Stimulated activated CD4-positive, alpha-beta T cell treated with anti-CD3 and anti-CD28 coated beads, Interleukin-2, amount 100 ng/mL, for 24 hours (primary cell): ENCODE measurements at places on chromosomes 7 and 10.

DNA sequence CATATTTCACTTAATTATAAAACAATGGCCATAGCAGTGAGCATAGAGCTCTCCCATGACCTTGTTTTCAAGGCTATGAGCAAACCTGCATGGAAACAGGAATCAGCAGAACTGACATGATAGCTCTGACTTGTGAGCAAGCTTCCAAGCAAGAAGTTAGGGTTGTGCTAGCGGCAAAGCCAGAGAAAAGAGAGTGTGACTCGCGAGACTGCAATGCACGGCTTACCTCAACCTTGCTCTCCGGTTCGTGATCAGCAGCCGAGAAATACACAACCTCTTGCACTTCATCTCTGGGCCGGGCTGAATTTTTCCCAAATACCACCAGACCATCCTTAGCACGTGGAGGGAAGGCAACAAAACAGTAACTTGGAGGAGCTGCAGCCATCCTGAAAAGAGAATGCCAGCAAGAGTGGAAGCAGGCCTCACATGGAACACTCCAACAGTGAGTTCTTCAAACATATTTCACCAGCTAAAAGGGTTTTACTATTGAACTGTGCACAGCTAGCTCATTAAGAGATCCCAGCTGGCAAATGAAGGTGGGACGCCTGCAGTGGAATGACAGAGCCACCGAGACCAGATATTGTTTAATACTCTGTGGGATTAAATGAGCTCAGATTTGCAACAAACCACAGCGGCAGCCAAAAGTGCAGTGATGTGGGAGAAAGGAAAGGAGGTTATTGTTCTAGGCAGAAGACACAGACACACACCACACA lies 20.8 kb downstream of the SCRN1 start:
- no peak for DNase-seq

GRCh38 chr10:72297281-72297804 lies 23.6 kb downstream of the DDIT4 start:
- DNase-seq, result peak; percentile 93

GRCh38 chr10:101723176-101723575 lies 28.2 kb upstream of the FBXW4 start:
- DNase-seq, result no peak

GRCh38 chr7:129356176-129356575 lies 78.1 kb upstream of the STRIP2 start:
- no peak for DNase-seq

- DNase-seq, result no peak
Measured at GRCh38 chr10:43980715-43981114, 332.0 kb upstream of the ZNF32 start.

GRCh38 chr10:118116362-118116714 lies 69.6 kb upstream of the RAB11FIP2 start:
- DNase-seq, result no peak

- DNase-seq, result no peak
Measured at GRCh38 chr7:73871163-73872011, 10.4 kb downstream of the TMEM270 start.

- DNase-seq, result no peak
Measured at GRCh38 chr10:4883079-4883739, 57.2 kb downstream of the AKR1E2 start.

- no peak for DNase-seq
Measured at GRCh38 chr10:65565246-65565645, 1360.6 kb upstream of the LRRTM3 start.

- DNase-seq, result no peak
Measured at GRCh38 chr7:116984917-116985316, 31.6 kb downstream of the ST7 start.

GRCh38 chr7:35720032-35720431 lies 25.1 kb upstream of the HERPUD2 start:
- no peak for DNase-seq

GRCh38 chr10:119132521-119133345 lies 28.8 kb downstream of the DENND10 start:
- DNase-seq, result no peak

- DNase-seq, result no peak
Measured at GRCh38 chr7:111324228-111324627, 233.3 kb downstream of the LRRN3 start.

DNA sequence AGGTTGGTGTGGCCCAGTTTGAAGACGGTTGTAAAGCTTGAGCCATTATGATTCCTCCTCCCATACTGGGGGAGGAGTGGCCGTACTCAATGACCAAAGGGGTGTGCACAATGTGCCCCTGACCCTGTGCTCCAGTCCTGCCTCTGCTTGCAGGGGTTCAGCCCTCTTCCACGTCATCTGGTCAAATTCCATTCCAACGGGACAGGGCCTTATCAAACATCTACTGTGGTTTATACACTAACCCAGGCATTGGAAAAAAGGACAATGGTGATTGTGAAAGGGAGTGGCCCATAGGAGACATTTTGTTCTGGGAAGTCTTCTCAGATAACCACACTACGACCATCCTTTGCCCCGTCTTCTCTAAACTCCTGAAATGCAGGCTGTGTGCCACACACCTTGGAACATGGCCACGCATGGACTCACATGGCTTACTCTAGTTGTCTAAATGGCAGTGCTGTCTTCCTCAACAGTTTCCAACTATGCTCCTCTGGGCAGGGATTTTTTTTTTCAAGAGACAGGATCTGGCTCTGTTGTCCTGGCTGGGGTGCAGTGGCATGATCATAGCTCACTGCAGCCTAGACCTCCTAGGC lies 103.0 kb downstream of the JCAD start:
- no peak for DNase-seq

GRCh38 chr7:113392841-113393540 lies 274.6 kb upstream of the SMIM30 start:
- no peak for DNase-seq

- DNase-seq, result no peak
Measured at GRCh38 chr7:133676805-133677370, 424.0 kb downstream of the EXOC4 start.

GRCh38 chr10:76350583-76350982 lies 919.2 kb downstream of the LRMDA start:
- DNase-seq, result no peak

- DNase-seq, result no peak
Measured at GRCh38 chr10:132981173-132981555, 38.8 kb upstream of the CFAP46 start.

- DNase-seq, result no peak
Measured at GRCh38 chr7:2651336-2651735, 19.6 kb downstream of the TTYH3 start.

GRCh38 chr7:157358041-157358752 lies 21.4 kb downstream of the DNAJB6 start:
- DNase-seq, result no peak

DNA sequence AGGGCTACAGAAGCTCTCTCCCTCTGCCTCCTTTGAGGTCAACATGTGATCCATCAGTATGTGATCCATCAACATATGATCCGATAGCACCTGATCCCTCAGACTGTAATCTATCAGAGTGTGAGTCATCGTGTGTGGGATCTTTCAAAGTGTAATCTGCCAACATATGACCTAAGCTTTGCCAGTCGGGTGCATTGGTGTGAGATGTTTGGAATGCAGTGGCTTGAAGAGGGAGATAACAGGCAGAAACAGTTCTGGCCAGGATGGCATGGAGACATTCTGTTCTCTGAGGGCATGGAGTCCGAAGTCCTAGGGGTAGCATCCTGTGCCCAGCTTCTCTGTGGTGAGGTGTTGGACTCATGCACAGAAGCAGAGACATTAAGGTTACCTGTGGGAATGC lies 217.7 kb upstream of the ETV1 start:
- DNase-seq, result no peak

- DNase-seq, result no peak
Measured at GRCh38 chr7:28304290-28304689, 108.0 kb upstream of the CREB5 start.

GRCh38 chr7:41886262-41886900 lies 183.5 kb upstream of the INHBA start:
- no peak for DNase-seq

- no peak for DNase-seq
Measured at GRCh38 chr10:128854963-128855362, 612.1 kb upstream of the MGMT start.

GRCh38 chr10:21894648-21895342 lies 108.7 kb downstream of the DNAJC1 start:
- DNase-seq, result no peak

- DNase-seq, result no peak
Measured at GRCh38 chr10:51436805-51437204, 262.6 kb downstream of the CSTF2T start.

- DNase-seq, result no peak
Measured at GRCh38 chr10:2619472-2619871, 447.9 kb upstream of the PFKP start.

GRCh38 chr7:30731581-30731980 lies 20.4 kb upstream of the INMT start:
- DNase-seq, result no peak

GRCh38 chr10:31034098-31034909 lies 2.6 kb upstream of the ZNF438 start:
- DNase-seq, result no peak

- no peak for DNase-seq
Measured at GRCh38 chr7:71718563-71718962, 586.6 kb downstream of the GALNT17 start.

DNA sequence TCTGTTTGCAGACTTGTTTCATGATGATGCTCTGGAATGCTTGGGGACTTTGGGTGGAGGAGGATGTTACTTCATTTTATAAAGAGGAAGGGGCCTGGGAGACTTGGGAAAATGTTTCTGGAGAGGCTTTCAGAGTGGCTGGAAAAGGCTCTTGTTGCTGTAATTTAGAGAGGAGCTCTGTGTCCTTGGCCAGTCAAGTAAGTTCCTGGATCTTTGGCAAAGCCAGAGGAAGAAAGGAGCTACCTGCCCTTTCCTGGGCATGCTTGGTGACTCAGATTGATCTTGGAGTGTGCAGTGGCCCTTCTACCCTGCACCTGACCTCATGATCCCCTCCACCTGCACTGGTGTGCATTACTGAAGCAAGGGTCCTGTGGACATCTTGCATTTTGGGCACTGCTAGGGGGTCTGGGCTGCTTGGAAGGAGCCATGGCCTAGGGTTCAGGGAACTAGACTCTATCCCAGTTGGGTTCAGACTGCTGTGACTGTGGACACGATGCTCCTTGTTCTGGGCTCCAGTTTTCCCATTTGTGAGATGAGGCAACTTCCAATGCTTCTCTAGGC lies 56.1 kb downstream of the ADCYAP1R1 start:
- DNase-seq, result peak; percentile 1

DNA sequence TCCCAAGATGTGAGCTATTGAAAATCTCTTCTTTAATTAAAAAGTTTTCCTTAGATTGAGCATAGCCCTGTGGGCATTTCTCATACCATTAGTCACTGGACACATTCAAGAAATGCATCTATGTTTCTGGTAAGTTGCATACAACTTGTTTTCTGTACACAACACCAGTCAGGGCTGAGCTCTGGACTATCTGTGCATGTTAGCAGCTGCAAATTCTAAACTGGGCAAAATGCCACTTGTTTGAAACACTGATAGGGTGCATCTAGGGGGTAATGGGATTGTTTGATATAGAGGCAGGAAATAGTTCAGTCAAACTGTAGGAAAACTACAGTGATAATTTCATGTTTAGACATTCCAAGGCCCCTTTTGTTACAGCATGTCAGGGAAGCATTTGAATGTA lies 145.6 kb upstream of the NPY start:
- DNase-seq, result no peak

DNA sequence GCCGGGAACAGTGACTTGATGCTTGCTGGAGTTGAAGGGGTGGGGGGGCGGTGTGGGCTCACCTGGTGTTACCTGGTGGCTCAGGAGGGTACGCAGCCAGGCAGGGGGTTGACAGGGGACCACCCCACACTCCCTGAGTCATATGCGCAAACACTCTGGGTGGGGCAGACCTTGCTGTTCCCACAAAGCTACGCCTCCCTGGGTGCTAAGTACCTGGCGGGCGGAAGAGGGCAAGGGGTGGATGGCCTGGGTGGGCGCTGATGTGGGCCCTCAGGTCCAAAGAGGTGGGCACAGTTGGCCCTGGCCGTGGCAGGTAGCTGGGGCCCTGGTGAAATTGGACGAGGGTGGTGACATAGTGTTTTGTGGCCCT lies 13.9 kb downstream of the STX1A start:
- DNase-seq, result no peak

DNA sequence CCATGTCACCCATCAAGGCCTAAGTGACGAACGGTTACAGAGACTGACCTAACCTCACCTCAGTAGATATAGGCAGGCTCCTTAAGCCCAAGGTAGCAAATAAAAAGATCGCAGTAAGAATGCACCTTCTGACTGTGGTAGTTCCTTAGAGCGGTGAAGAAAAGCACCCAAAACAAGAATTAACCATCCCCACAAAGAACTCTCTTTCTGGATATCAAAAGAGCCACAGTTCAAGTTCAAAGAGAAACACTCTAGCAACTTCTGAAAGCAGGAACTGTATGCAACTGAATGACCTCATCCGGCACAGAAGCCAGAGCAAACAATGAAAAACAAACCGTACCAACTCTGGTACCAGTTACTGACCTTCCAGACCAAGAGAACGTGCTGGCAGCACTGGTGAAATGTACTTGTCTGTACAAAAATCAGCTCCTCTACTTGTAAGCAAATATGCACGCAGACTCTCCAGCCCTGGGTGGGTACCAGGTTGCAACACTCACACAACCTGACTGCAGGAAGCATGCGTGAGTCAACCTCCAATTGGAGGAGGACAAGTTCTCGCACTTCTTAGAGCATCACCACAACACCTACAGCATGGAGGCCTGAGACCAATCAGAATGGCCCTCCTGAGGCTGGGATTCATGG lies 202.7 kb downstream of the FAM107B start:
- peak; percentile 52 for DNase-seq

GRCh38 chr10:96538683-96539082 lies 25.0 kb upstream of the TLL2 start:
- DNase-seq, result no peak

GRCh38 chr7:150830937-150831336 lies 21.4 kb upstream of the AOC1 start:
- DNase-seq, result no peak

DNA sequence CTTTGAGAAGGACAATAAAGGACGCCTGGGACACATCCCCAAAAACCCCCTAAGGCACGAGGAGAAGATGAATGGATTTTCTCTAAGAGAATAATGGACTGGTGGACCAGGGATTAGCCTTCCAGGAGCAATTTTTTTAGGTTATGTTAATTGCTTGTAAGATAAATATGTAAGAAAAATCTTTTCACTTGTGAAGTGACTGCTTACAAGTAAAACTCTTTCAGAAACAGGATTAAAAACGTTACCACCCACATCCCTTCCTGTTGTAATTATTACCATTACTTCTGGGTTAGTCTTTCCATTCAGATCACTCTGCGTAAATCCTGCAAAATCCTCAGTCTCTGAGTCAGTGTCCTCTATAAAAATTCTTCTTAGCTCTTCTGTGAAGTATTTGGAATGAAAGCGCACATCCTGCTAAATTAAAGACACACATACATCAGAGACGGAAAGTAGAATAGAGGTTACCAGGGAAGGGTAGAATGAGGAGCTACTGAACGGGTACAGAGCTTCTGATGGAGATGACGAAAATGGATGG lies 34.3 kb downstream of the CDCA7L start:
- DNase-seq, result no peak

GRCh38 chr7:6618621-6619020 lies 3.2 kb downstream of the ZNF853 start:
- DNase-seq, result no peak
